ENCODE measurements at places on chromosomes 5 and 9. TPM values are rescaled to one million over a fixed set of nuclear protein-coding genes. Genes with fewer than 3 reads are reported as not detected.
A peak's percentile ranks its signal among the peaks of the same experiment; 100 is the strongest.

- no peak for DNase-seq
Measured at GRCh38 chr5:14507156-14507941, 74.2 kb upstream of the OTULINL start.

- no peak for DNase-seq
Measured at GRCh38 chr5:58275516-58275915, 184.4 kb downstream of the PLK2 start.

Gene TSSK1B
- not detected for total RNA-seq

GRCh38 chr9:108156270-108156998 lies 666.9 kb upstream of the KLF4 start:
- no peak for DNase-seq

GRCh38 chr9:137406876-137407589 lies 15.9 kb downstream of the EXD3 start:
- peak; percentile 89 for DNase-seq

Gene FRRS1L
- total RNA-seq: 1.6 TPM

- no peak for DNase-seq
Measured at GRCh38 chr5:175115831-175116230, 328.2 kb downstream of the DRD1 start.

Gene LRRC19
- total RNA-seq: not detected

Gene C9orf50
- not detected for total RNA-seq

DNA sequence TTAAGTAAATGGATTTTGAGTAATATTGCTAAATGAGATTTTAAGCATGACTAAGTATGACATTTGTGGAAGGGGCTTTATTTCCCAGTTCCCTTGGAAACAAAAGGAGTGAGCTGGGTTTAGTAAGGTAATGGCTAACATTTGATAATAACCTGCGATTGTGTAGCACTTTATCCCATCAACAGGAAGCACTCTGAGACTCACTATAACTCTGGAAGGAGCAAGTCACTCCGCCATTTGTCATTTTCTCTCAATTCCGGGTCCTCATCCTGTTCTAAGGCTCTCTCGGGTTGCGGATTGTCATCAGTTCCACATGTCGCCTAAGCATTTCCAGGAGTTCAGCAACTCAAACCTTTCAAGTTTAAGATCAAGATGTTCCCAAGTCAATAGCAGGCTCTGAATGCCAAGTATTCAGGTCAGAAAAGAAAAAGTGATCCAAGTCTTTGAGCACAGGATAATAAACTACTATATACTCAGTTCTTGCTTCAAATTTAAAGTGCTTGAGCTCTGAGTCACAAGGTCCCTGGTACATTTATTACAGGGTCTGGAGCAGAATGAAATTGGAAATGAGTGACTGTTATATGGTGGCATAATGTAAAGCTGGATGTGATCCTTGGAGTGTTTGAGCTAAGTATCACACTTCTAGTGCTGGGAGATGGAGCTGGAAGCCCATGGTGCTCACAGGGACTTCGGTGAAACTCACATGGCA lies 39.3 kb downstream of the CAPSL start:
- no peak for DNase-seq

Gene SEMA6A
- 6.3 TPM for total RNA-seq

- DNase-seq: no peak
Measured at GRCh38 chr9:87567001-87567400, 69.3 kb downstream of the DAPK1 start.

DNA sequence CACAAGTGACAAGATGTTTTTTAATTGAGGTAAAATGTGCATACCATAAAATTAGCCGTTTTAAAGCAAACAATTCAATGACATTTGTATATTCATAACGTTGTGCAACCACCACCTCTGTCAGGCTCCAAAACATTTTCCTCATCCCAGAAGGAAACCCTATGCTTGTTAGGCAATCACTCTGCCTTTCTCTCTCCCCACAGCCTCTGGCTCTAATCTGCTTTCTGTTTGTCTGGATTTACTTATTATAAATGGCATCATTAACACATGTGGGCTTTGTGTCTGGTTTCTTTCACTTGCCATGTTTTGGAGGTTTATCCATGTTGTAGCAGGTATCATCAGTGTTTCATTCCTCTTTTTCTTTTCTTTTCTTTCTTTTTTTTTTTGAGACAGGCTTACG lies 1.4 kb upstream of the N4BP3 start:
- DNase-seq: no peak

GRCh38 chr5:146068977-146069779 lies 36.2 kb downstream of the PLAC8L1 start:
- no peak for DNase-seq

Gene FAM78A
- 35.1 TPM for total RNA-seq

- no peak for DNase-seq
Measured at GRCh38 chr9:105359892-105360291, 87.9 kb upstream of the FSD1L start.

DNA sequence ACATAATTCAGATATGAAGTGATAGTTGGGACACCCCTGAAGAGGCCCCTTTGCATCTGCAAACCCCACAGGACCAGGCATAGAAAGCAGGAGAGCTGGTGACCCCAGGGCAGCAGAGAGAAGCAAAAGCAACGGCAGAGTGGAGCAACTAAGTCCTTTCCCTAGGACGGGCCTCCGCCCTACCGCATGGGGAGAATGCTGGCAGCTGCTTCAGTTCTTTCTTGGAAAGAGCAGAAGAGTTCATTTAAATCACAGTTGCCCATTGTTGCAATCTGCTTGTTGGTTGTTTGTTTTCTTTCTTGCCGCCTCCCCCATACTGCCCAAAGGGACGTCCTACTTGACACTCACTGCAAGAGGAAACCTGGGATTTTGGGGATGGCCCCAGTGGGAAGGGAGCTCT lies 126.2 kb downstream of the ADAMTS16 start:
- no peak for DNase-seq

Gene BARHL1
- total RNA-seq: not detected

Gene PLAC8L1
- not detected for total RNA-seq

- peak; percentile 59 for DNase-seq
Measured at GRCh38 chr5:82641331-82642003, 363.3 kb upstream of the RPS23 start.

GRCh38 chr9:115891929-115892328 lies 261.7 kb upstream of the PAPPA start:
- no peak for DNase-seq

DNA sequence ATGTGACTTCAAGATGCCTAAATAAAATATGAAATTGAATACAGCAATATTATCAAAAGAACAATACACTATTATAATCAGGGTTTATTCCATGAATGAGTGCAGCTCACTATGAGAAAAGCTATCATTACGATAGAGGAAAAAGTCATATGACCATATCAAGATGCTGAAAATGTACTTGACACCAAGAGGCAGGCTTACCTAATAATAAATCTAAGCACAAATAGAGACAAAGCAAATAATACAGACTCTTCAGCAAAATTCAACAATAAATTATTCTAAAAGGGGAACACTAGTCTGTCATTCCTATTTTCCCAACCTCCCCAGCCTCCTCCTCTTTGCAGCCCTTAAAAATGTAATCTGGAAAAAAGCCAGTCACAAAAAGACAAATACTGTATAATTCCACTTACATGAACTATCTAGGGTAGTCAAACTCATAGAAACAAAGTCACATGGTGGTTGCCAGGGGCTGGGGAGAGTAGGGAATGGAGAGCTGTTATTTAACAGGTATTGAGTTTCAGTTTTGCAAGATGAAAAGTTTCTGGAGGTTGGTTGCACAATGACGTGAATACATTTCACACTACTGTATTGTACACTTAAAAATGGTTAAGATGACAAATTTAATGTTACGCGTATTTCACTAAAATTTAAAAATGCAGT lies 148.4 kb downstream of the NFIB start:
- no peak for DNase-seq

GRCh38 chr5:39214912-39215709 lies 4.3 kb downstream of the FYB1 start:
- no peak for DNase-seq

Gene SAPCD2
- total RNA-seq: 0.16 TPM

GRCh38 chr5:129601576-129601975 lies 141.5 kb downstream of the ADAMTS19 start:
- no peak for DNase-seq

Gene PRUNE2
- 0.82 TPM for total RNA-seq

GRCh38 chr5:149834246-149834855 lies 104.2 kb downstream of the PPARGC1B start:
- no peak for DNase-seq

GRCh38 chr5:141349917-141350619 lies at the start of gene PCDHGB1:
PCDHGB1 (plus strand) TSS chr5:141350099; CDS start chr5:141350261, 162 bp downstream.
- no peak for DNase-seq

Gene DMRT3
- total RNA-seq: not detected

GRCh38 chr5:3354606-3355005 lies 241.0 kb upstream of the IRX1 start:
- DNase-seq: no peak

GRCh38 chr9:2116073-2116472 lies 100.9 kb downstream of the SMARCA2 start:
- no peak for DNase-seq

Gene THBS4
- total RNA-seq: 266 TPM

GRCh38 chr9:69582018-69582417 lies 90.2 kb downstream of the APBA1 start:
- no peak for DNase-seq

Gene SMIM27
- 14.2 TPM for total RNA-seq

GRCh38 chr9:89444925-89445765 lies 52.8 kb downstream of the SEMA4D start:
- DNase-seq: no peak

Gene RETREG1
- total RNA-seq: 196 TPM

Gene ENC1
- 5.9 TPM for total RNA-seq

DNA sequence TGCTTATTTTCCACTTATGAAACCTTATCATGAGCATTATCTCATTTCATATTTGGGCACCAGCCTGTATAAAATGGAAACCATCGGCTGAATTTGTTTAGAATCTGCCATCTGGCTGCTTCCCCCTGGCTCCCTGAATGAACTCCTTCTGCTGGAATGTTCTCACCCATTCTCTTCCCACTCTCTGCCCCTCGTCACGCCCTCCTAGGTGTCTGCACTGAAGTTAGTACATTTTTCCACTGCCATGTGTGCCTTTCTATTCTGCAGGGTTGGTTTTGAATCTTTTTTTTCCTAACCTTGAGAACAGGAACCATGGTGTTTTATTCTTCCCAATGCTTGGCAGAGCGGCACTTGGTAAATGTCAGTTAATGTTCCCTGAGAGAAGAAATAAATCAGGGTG lies 359.7 kb downstream of the MLLT3 start:
- DNase-seq: no peak

Gene MACIR
- total RNA-seq: 4.9 TPM

Gene SARDH
- total RNA-seq: 0.70 TPM

GRCh38 chr9:108416324-108416723 lies 439.5 kb downstream of the ACTL7B start:
- no peak for DNase-seq

Gene GLRA1
- not detected for total RNA-seq

DNA sequence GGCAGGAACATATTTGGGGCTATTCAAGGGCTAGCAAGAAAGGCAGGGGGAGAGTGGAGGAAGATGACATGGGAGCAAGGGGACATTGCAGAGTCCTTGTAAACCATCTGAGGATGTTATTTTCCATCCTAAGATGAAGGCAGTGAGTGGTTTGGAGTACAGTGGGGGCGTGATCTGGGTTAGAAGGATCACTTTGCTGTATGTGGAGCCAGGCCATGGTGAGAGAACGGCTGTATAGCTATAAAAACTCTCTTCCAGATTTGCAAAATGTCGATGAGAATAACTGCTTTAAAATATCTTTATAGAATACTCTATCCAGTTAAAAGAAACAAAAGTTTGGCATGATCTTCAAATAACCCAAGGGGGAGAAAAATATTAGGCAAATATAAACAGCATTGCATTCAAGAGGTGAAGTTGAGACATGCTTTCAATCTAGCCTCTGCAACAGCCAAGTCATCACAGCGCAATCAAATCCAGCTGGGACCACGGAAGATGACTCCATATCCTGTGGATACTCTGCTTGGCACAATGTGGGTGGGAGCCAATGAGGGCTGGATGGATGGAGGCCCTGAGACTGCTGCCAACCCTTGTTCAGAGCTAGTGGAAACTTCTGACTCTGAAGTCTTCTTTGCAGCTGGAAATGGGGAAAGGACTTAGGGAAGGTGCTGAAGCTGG lies 111.5 kb upstream of the BASP1 start:
- DNase-seq: no peak

GRCh38 chr5:73232266-73233041 lies 59.5 kb downstream of the TMEM174 start:
- no peak for DNase-seq

- DNase-seq: no peak
Measured at GRCh38 chr5:148842161-148842560, 15.8 kb downstream of the ADRB2 start.

DNA sequence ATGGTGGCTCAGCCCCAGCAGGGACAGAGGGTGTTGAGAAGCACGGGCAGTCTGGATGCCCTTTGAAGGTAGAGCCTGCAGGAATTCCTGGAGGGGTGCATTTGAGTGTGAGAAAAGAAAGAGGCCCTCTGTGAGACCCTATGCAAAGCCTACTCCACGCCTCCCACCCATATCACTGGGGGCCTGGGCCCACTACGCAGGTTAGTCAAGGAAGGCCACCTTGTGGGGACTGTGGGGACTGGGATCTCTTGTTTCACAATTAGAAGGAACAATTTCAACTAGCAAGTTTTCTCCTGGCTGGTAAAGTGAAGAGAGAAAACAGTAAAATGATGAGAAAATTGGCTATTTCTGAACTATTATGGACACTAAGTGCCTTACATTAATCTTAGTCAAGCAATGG lies 486.2 kb upstream of the DAP start:
- no peak for DNase-seq

GRCh38 chr5:91420879-91421278 lies 37.8 kb upstream of the ARRDC3 start:
- DNase-seq: no peak

DNA sequence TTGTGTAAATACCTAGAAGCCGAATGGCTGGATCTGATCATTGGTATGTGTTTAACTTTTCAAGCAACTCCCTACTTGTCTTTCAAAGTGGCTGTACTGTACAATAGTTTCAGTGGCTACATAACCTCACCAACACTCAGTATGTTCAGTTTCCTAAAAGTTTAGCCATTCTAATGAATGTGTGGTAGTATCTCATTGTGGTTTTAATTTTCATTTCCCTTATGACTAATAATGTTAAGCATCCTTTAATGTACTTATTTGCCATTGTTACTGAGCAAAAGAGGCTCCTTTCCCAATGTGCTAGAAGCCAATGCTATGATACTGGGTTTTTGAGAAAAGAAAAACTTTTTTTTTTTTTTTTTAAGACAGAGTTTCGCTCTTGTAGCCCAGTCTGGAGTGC lies 27.8 kb upstream of the ALDOB start:
- DNase-seq: no peak

Gene SPINK4
- total RNA-seq: not detected

DNA sequence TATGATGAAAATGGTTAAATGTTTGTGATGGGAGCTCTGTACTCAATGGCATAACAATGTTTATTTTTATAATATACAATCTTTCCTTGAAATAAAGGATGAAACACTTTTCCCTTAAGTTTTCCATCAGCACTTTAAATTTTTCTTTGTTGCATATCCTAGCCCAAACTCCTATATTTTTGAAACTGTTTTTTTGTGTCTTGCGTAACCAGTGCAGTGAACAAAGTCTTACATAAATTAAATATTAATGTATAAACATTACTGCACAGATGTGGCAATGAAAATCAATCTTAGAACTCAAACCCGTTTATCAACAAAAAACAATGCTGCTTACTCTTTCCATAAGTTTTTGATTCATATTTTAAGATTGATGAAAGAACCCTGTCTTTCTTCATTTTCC lies 34.1 kb upstream of the IL31RA start:
- DNase-seq: no peak

Gene INSYN2B
- total RNA-seq: not detected

Data from heart left ventricle (tissue), 16 donors.